ENCODE measurements at places on chromosomes 3 and 15. TPM values are rescaled to one million over a fixed set of nuclear protein-coding genes. Genes with fewer than 3 reads are reported as not detected.

The SMAD6 gene
- 17.4 TPM for total RNA-seq

The NLGN1 gene
- total RNA-seq = 14.5 TPM

The CEP19 gene
- total RNA-seq = 0.69 TPM

The DGKG gene
- 16.7 TPM for total RNA-seq

- no peak for DNase-seq
Observed at GRCh38 chr3:32423956-32424557, 32.4 kb downstream of the CMTM7 start.

- DNase-seq = no peak
Observed at GRCh38 chr3:178440043-178440442, 96.2 kb upstream of the KCNMB2 start.

DNA sequence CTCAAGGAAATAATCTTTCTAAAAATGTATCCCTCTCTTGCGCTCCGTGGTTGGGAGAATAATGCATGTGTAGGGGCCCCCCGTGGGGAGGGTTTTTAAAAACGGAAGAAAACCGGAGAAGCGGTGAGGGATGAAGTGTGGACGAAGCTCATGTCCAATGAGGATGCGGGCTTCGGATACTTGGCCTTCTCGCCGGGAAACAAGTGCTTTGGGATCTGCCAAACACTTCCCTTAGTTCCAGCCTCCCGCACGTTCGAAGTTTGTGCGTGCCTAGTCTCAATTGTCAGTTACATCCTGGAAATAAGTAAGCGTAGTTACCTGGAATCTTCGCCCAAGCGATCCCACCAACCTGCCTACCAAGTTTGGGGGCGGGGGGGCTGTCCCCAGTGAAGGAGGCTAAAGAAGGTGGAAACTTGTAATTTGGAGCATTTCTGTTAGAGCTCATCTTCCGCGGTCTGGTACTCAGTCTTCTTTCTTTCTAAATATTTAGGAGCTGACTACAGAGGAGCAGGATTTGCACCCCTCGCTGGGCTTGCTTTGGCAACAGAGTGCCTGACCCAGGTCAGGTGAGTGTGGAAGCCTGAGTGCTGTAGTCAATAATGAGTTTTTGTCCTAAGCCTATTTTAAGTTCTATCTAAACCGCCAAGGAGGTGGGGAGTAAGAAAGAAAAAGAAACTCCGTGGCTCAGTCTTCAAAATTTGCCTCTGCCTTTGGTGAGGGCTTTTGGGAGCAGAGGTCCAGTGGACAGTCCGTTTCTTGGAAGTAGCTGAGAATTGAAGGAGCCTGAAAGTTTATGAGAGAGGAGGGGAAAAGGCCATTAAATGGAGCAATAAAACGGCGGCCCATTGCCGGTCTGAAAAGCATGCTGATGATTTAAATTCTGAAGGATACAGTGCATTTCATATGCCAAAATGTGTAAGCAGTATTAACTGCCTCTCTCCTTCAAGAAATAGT lies 1.1 kb downstream of the ITPR1 start:
- DNase-seq = no peak

GRCh38 chr15:40828447-40829036 lies at the start of gene PPP1R14D:
TSS of gene PPP1R14D (minus strand) at chr15:40828708. CDS start at chr15:40828641, 67 bp downstream.
- peak; percentile 38 for DNase-seq

DNA sequence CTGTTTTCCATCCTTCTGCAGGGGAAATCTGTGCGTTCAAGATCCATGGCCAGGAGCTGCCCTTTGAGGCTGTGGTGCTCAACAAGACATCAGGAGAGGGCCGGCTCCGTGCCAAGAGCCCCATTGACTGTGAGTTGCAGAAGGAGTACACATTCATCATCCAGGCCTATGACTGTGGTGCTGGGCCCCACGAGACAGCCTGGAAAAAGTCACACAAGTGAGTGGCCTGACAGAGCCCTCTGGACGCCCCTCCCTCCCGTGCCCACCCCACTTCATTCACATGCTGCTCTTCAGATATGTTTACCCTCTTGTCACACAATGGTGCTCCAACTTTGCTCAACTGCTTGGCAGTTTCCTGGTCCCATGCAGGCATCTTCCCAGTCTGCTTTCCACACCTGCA lies 274.3 kb upstream of the TRIM42 start:
- DNase-seq = no peak

GRCh38 chr3:129645286-129645685 lies 38.8 kb upstream of the PLXND1 start:
- no peak for DNase-seq

- no peak for DNase-seq
Observed at GRCh38 chr3:42572278-42572677, 9.5 kb downstream of the SEC22C start.

DNA sequence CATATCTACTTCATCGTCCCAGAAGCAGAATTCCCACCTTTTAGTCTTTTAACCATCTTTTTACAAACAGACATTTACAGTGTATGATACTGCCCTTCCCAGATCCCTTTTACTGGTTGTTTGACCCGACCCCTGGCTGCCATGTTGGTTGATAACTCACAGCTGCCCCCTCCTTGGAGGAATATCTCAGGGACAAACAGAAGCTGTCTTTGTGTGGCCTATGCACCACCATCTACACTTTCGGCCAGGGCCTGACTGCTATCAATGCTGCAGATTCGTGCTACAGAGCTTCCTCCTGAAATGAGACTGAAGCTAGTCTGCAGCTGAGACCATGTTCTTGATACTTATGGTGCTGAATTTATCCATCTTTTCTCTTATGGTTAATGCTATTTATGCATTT lies 6.6 kb upstream of the POLQ start:
- DNase-seq = no peak

GRCh38 chr3:141085343-141086070 lies 34.4 kb downstream of the SPSB4 start:
- DNase-seq = peak; percentile 41

- DNase-seq = no peak
Observed at GRCh38 chr15:41401904-41402267, 410 bp downstream of the NDUFAF1 start.

- no peak for DNase-seq
Observed at GRCh38 chr15:52171386-52171785, 19.8 kb downstream of the GNB5 start.
